ENCODE measurements at places on chromosomes 1 and 21.

DNA sequence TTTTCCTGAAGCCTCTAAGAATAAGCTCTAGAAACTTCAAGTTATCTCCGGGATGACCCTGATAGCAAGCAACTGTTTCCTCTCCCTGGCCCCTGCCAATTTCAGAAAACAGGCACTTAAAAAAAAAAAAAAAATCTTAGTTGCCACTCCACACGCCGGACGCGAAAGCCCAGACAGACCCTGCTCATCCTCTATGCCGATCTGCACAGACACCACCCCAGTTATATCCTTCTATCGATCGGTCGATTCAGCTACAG lies 1.7 kb downstream of the ANP32E start:
- no peaks in the 10 kb centered on the region for H3K36me3 ChIP-seq
- DNase-seq = no peak
- H3K27me3 ChIP-seq = no peaks in the 10 kb centered on the region
- H3K4me1 ChIP-seq = no peaks in the 10 kb centered on the region
- H3K27ac ChIP-seq = peak overlapping the region; percentile 39

DNA sequence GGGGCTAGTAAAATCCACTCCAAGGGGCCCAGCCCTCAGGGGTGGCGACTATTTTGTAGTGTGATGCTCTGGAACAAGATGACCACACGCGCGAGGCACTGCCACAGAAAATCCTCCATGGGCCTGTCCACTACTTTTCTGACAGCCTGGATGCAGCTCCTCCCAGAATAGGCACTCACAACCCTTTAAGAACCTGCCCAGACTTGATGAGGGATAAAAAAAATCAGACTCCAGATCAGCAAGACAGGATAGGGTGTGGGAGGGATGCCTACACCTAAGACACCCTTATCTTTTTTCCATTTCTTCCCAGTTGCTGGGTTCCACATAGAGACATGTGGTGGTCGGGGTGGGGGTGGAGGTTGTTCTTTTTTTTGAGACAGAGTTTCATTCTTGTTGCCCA lies 33.5 kb downstream of the PCAT6 start:
- DNase-seq = no peak
- no peaks in the 10 kb centered on the region for H3K4me1 ChIP-seq
- H3K4me3 ChIP-seq = no peak overlapping the region
- H3K36me3 ChIP-seq = no peaks in the 10 kb centered on the region

- H3K4me1 ChIP-seq = no peaks in the 10 kb centered on the region
- no peak overlapping the region for H3K4me3 ChIP-seq
- H3K36me3 ChIP-seq = no peaks in the 10 kb centered on the region
- no peak for DNase-seq
Observed at GRCh38 chr1:65092691-65093090, 55.3 kb upstream of the AK4 start.

GRCh38 chr21:17987382-17988101 lies 168.4 kb upstream of the C21orf91 start:
- H3K27me3 ChIP-seq = no peaks in the 10 kb centered on the region
- H3K4me3 ChIP-seq = no peak overlapping the region
- H3K27ac ChIP-seq = no peak overlapping the region

DNA sequence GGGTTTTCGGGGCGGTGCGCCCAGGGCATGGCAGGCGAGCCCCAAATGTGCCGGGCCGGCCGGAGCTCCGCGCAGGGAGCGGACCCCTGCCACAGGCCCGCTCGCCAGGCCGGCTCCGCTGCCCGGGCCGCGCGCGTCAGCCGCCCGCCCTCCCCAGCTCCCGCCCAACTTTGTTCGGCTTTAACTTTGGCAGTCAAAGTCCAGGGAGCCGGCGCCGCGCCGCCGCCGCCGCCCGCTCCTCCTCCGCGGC lies 488 bp downstream of the SLC35D1 start:
- H3K27ac ChIP-seq = peak overlapping the region; percentile 90
- no peaks in the 10 kb centered on the region for H3K27me3 ChIP-seq
- no peaks in the 10 kb centered on the region for H3K4me1 ChIP-seq
- no peaks in the 10 kb centered on the region for H3K36me3 ChIP-seq

GRCh38 chr1:17028662-17029188 lies 17.0 kb upstream of the ATP13A2 start:
- no peaks in the 10 kb centered on the region for H3K27me3 ChIP-seq
- no peak for DNase-seq
- H3K4me1 ChIP-seq = no peaks in the 10 kb centered on the region
- H3K4me3 ChIP-seq = no peak overlapping the region

- no peak overlapping the region for H3K27ac ChIP-seq
- no peak overlapping the region for H3K4me3 ChIP-seq
- H3K4me1 ChIP-seq = no peaks in the 10 kb centered on the region
- H3K36me3 ChIP-seq = no peaks in the 10 kb centered on the region
- H3K27me3 ChIP-seq = no peaks in the 10 kb centered on the region
Observed at GRCh38 chr1:199174336-199174735, 535.5 kb downstream of the PTPRC start.

- H3K36me3 ChIP-seq = no peaks in the 10 kb centered on the region
- no peaks in the 10 kb centered on the region for H3K27me3 ChIP-seq
- DNase-seq = no peak
Observed at GRCh38 chr21:28230559-28230958, 762.1 kb downstream of the LTN1 start.

DNA sequence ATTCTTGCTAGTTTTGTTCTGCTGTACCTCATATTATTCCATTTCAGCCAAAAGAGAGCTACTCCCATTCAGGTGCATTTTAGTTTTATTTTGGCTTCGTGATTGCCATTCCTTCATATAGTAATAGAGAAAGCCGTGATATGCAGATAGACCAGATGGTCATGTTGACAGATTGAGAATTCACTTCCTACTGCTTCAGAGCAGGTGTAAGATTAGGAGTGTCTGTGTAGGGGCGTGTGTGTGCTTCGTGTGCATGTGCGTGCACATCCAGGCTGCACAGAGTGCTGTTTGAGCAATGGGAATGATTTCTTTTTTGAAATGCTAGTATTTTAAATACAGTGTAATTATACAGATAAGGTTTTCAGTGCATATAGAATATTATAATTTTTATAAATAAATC lies 10.3 kb downstream of the NFIA start:
- no peaks in the 10 kb centered on the region for H3K27me3 ChIP-seq
- DNase-seq = no peak
- peak overlapping the region; percentile 30 for H3K4me3 ChIP-seq
- peaks cover 3% of the 10 kb centered on the region for H3K4me1 ChIP-seq
- H3K27ac ChIP-seq = peak overlapping the region; percentile 30

DNA sequence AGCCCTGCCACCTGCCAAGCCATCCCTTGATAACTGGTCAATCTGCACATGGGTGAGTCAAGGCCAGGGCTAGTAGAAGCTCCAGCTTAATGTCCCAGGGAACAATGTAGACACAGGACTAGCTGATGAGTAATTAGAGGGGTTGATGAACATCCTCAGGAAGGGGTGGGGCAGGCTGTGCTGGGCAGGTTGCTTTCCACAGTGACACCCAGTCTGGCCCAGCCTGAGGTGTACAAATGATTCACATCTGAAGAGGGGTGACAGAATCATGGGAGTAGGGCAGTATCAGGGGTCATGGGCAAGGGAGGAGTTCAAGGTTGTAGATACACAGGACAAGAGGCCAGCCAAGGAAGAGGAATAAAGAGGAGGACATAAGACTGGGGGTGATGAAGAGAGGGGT lies 4.3 kb downstream of the LPAR3 start:
- no peak overlapping the region for H3K4me3 ChIP-seq
- H3K36me3 ChIP-seq = no peaks in the 10 kb centered on the region
- no peaks in the 10 kb centered on the region for H3K27me3 ChIP-seq
- no peaks in the 10 kb centered on the region for H3K4me1 ChIP-seq
- no peak overlapping the region for H3K27ac ChIP-seq
